ENCODE measurements at places on chromosomes 11 and 22.

- DNase-seq = no peak
These were observed 45.6 kb upstream of the PLET1 start for GRCh38 chr11:112306230-112306629.

GRCh38 chr11:124867700-124868099 lies 2.5 kb downstream of the ROBO3 start:
- no peak for DNase-seq

DNA sequence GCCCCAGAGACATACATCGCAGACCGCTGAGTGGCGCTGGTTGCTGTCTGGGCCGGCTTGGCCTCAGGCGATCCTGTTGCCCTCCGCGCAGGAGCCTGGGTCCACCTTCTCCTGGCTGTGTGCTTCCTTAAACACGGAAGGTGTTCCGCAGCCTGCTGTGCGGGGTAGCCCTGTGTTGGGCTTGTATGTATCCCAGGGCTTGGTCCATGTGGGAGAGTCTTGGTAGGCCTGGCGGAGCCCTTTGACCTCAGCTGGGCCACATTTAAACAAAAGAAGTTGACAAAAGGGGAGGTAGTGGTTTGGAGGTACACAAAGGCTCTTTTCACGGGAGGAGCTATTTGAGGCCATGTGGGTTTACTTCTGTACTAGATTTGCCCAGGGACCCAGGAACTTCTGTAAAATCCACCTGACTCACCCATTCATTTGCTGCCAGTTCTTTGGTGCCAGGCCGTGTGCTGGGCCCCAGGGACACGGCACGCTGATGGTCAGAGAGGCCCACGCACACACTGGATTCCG lies 11.0 kb upstream of the GRAMD4 start:
- no peak for DNase-seq

GRCh38 chr22:23499845-23500500 lies 80.1 kb downstream of the IGLL1 start:
- DNase-seq = no peak

DNA sequence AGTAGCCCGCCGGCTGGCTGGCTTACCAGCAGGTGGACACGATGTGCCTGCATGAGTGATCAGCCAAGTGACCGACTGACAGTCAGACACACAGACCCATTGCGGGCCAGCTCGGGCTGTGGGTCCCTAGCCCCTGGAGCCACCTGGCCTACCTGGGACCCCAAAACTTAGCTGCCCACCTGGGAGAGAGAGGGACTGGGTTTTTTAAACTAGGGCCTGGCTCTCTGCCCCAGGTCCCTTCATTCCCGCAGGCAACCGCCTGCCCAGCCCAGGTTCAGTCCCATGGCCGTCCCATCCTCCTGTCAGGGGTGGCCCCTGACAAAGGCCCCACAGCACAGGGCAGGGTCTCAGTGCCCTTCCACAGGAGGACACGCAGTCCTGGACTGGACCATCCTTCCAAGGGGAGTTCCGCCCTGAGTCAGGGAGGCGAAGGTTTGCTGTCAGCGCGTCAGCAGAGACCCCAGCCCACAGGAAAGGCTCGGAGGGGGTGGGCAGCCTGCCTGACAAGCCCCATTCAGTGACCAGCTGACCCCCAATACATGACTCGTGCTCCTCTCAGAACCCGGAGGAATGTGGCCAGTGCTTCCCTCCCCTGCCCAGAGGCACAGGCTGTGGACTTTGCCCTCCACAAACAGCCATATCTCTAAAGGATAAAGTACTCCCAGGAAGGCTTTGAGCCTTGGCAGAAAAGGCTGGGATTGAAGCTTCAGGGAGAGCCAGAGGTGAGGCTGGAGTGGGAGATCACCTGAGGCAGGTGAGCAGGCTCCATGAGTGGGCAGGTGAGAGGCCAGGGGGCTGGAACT lies 8.4 kb downstream of the SLCO2B1 start:
- no peak for DNase-seq

GRCh38 chr11:110827276-110827675 lies 115.0 kb upstream of the ARHGAP20 start:
- no peak for DNase-seq

- no peak for DNase-seq
These were observed 11.3 kb downstream of the LRFN4 start for GRCh38 chr11:66868082-66868725.

GRCh38 chr11:94139416-94139815 lies 10.8 kb downstream of the PANX1 start:
- DNase-seq = no peak

- DNase-seq = no peak
These were observed 39.9 kb upstream of the NAV2 start for GRCh38 chr11:19672586-19673206.

- no peak for DNase-seq
These were observed 89.8 kb upstream of the PARVA start for GRCh38 chr11:12287374-12288211.

DNA sequence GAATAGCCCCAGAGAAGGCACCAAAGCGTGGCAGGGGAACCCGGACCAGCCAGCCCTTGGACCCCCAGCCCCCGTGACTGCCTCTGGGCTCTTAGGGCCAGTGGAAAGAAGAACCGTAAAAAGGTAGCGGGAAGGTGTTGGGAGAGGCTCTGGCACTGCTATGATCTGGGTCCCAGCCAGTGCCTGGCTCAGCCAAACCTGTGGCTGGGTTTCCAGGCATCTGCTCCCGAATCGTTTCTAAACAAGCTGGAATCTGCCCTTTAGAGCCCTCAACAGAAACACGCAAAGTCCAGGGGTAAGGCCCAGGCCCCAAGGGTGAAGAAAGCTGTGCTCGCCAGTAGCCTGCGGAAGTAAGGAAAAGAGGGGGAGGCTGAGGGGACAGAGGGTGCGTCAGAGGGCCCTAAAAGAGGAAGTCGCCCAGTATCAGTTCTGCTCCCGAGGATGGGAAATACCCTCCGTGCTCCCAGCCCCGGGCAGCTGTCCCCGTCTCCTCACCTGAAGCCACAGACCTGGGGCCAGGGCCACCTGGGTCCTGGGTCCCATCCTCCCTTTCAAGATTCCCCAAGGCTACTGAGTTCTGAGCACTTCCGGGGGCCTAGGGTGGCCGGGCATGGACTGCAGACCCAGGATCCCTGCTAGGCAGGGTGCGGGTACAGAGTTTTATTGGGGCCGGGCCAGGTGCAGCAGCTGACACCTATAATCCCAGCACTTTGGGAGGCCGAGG lies 24.7 kb downstream of the IL10RA start:
- no peak for DNase-seq

DNA sequence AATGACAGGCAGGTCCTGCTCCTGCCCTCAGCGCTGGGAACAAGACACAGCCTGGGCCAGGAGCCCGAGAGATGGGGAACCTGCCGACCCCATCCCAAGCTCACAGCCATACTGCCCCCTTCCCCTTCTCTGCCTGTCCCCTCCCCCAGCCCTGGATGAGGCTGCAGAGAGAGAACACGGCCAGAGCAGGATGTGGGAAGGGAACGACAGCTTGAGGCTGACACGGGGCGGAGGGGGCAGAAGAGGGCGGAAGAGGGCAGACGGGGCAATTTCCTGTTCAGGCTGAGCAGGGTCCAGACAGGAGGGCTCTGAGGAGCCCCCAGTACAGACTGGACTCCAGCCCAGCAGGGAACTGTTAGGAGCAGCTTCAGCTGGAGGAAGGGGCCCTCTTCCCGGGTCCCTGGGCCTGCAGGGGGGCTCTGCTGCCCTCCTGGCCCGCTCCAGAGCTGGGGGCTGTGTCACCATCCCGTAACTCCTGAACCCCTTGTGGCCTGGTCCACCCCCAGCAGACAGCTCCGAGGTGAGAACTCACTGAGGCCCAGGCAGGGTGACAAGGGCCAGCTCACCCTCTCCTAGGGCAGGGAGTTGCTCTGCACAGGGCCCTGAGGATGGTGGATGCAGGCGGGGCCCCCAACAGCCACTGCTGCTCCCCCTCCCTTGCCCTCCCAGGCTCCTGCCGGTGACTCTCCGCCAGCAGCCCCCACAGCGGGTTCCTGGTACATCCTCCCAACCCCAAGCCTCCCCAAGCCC lies 5.7 kb downstream of the CTSD start:
- no peak for DNase-seq

DNA sequence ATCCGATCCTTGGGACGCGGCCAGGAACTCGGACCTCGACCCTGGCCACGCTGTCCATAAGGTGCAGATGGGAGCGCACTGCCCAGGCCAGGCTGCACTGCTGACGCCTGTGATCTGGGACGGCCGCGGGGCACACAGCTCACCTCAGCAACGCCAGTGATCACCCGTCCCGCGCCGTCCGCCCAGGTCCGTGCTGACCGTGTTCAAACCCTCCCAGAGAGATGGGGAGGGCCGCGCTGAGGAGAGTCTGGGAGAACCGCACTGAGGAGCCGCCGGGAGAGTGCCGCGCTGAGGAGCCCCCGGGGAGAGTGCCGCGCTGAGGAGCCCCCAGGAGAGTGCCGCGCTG lies 636 bp downstream of the KCNQ1OT1 start:
- DNase-seq = no peak

- DNase-seq = no peak
These were observed 11.3 kb upstream of the NELL1 start for GRCh38 chr11:20658135-20658534.

DNA sequence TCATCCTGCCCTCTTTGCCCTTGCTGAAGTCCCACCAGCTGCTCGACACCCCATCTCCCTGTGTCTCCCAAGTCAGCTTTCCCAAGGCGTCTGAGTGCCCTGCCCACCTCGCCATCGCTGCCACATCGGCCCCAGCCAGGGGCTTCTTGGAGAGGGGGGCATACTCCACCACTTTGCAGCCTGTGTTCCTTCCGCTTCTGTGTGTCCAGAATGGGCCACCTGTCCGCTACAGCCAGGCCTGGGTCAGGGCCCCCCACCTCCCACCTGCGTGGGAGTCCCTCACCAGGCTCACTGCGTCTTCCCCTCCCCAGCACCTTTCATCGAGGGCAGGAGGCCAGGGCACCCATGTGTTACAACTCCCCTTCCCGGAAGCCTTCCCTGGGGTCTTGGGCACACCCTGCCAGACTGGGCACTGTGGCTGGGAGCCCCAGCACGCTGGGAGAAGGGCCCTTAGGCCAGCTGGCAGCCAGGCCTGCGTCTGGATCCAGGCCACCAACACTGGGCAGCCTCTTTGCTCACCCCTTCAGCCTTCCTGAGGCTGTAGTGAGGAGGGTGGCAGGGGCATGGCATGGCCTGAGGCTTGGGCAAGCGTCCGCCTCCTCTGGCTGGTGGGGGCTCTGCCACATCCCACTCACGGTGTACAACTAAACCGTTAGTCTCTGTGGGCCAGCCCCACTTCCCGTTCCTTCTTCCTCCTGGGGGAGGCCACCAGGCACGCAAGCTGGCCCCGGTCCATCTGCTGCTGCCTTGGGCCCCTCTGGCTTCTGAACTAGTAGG lies 13.4 kb downstream of the CPT1A start:
- no peak for DNase-seq

- no peak for DNase-seq
These were observed 11.7 kb upstream of the B4GALNT4 start for GRCh38 chr11:357582-357981.

DNA sequence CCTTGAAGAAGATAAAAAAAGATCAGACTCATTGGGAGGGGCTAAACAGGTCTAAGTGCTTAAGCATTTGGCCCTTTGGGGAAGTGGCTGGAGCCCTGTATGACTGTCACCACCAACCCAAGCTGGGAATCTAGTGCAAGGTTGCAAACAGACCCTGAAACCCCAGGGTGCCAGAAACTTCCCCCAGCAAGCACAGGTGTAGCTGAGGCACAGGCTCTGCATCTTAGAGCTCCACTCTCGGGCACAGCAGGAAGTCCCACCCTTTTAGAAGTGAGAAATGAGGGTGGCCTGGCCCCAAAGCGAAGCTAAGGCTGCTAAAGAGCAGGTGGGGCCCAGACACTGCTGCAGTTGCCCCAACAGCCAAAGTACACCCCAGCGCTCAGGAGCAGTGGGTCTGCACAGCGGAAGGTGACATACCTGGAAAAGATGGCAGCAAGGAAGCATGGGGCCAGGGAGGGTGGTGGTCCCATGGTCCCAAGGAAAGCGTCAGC lies 5.8 kb upstream of the KDM2A start:
- no peak for DNase-seq

DNA sequence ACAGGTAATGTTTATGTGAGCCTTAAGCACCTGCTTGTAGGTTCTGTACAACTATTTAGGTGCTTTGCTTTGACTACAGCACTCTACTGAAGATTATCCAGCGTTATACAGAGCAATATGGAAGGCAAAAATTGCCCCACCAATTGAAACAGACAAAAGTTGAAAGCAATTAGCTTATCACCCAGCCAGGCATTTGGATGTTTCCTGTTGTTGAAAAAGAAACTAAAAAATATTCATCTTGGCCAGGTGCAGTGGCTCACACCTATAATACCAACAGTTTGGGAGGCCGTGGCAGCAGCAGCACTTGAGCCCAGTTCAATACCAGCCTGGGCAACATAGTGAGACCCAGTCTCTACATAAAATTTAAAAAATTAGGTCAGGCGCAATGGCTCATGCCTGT lies 18.5 kb downstream of the ATL3 start:
- DNase-seq = no peak

DNA sequence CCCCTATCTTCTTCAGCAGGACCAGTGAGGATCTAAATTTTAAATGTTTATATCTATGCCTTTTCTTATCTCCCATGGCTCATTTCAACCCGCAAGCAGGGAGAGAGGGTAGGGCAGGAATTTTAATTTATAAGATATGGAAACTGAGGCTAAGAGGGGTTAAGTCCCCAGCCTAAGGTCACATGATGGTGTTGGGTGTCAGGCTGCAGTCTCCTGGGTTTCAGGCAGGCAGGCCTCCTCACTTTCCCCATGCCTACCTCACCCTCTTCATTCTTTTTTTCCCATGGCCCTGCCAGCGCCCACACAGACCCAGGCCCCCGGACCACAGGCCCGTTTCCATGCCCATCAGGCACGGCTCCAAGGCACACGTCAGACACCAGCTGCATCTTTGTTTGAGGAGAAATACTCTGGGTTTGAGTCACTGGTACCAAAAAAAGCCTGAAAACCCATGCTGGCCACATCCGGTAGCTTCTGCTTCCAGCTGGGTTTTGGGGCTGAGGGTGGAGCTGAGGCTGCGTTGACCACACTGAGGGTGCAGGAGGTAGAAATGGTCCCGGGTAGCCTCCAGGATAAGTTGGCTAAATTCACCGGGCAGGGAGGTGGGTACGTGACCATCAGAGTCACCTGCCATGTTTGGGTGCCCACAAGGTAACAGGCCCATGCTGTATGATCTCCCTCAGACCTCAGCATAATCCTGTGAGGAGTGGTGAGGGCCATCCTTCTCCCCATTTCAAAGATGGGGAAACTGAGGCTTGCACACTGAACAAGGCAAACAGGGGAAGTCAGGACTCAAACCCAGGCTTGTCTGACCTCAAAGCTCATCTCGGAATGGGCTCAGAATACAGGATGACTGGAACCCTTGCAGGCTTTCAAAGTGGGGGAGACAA lies 7.5 kb downstream of the CRYBB1 start:
- DNase-seq = no peak

GRCh38 chr11:126930091-126930841 lies 70.3 kb downstream of the KIRREL3 start:
- DNase-seq = no peak

- DNase-seq = peak; percentile 90
These were observed 12.7 kb downstream of the C11orf91 start for GRCh38 chr11:33687733-33688479.

GRCh38 chr22:30175690-30176288 lies 70.8 kb downstream of the LIF start:
- DNase-seq = no peak

GRCh38 chr22:47374901-47375575 lies 612.6 kb downstream of the TBC1D22A start:
- DNase-seq = no peak

Measured in NCI-H2171 treated with DMSO at 0.1 percent for 48 hours (cell line).